ENCODE measurements at places on chromosomes 7 and 10.

DNA sequence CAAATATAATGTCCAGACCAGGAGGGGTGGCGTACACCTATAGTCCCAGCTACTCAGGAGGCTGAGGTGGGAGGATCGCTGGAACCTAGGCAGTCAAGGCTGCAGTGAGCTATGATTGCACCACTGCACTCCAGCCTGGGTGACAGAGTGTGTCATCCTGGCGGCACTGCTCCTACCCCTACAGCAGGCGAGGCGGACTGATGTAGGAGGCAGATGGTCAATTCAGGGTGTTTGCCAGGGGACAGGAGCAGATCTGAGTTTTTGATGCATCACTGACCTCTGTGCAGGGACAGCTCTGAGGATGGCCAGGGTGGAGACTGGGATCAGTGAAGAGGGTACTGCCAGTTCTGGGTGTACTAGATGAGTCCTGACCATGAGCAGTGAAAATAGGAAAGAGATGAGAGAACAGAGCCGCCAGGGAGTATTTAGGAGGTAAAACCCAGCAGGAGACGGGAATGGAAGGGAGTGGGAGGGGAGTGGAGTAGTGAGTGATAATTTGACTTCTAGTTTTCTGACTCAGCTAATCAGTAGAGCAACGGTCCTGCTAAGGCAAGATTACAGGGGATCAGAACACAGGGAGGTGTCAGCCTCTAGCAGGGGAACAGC is 75.3 kb downstream of the HIP1 start:
- no peak for DNase-seq

GRCh38 chr7:87876869-87877234 is 559 bp downstream of the DBF4 start:
- DNase-seq: no peak

DNA sequence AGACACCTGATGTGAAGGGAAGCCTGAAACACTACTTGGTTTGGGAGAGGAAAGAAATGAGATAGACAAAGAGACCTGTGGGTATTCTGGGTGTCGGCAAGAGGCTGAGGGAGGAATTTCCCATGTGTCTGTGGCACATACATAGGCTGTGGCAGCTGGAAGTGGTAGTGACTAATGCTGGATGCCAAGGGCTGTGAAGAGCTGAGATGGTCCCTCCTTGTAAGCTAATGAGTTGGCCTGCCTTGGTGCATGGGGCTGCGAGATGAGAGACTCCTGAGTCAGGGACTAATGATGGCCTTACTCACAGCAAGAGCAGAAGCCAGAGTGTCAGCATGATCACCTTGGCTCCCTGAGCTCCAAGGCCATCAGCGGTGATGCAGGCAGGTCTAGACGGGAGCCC is 119.0 kb upstream of the EEPD1 start:
- no peak for DNase-seq

GRCh38 chr7:137476937-137477336 is 133.4 kb upstream of the PTN start:
- DNase-seq: no peak

GRCh38 chr10:96501985-96502384 is 11.7 kb downstream of the TLL2 start:
- no peak for DNase-seq

- no peak for DNase-seq
Measured at GRCh38 chr10:114142018-114142417, 32.0 kb downstream of the CCDC186 start.

DNA sequence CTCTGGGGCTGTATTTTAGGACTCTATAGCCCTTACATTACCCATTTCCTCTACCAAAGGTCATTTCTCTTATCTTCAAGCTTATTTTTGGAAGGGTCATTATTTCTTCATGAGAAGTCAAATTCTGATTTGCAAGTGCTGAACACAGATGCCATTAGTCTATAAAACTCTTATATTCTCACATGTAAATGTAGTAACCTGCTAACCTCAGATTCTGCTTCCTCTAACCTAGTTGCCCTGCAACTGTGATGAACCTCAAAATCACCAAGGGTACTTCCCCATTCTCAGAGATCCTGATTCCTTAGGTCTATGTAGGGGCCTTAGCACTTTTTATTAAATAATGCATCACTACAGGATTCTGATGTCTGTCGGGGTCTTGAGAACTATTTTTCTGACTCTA is 6.3 kb downstream of the FAS start:
- no peak for DNase-seq

DNA sequence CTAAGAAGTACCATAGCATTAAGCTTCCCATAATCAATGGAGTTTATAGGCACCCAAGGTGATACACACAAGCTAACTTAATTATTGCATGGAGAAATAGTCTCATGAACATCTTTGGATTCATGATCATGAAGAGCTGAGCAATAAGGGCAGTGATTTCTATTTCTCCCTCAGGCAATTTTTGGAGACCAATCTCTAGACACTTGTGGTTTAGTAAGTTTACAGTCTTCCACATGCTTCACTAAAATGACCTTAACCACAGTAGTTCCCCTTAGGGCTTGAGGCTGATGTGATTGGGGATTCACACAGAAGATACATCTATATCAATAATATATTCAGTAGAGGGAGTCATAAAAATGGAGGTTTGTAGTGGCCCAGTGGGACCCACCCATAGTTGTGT is 241.2 kb downstream of the CCDC7 start:
- no peak for DNase-seq

GRCh38 chr10:4316161-4316810 is 509.7 kb upstream of the AKR1E2 start:
- DNase-seq: no peak

- peak; percentile 31 for DNase-seq
Measured at GRCh38 chr7:82234457-82235049, 209.0 kb downstream of the CACNA2D1 start.

- DNase-seq: no peak
Measured at GRCh38 chr10:76278811-76279460, 847.5 kb downstream of the LRMDA start.

GRCh38 chr10:80271416-80271815 is 18.0 kb downstream of the MAT1A start:
- no peak for DNase-seq

- no peak for DNase-seq
Measured at GRCh38 chr7:91239171-91239604, 25.0 kb upstream of the FZD1 start.

DNA sequence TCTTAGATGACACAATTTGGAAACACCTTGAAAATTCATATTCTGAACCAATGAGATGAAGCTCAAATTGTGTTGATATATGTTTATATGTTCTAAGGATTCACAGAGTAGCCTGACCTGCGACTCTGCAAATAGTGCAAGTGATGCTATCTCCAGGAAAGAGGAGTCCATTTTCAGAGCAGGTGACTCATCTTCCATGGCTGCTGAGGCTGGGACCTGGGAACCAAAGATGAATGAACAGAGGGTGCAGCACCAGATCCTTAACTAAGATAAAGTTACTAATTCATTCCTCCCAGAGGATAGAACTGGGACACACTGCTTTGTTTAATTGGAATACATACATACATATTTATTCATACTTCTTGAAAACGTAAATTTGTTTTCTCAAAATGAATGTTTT is 240.6 kb upstream of the SEMA3C start:
- no peak for DNase-seq

DNA sequence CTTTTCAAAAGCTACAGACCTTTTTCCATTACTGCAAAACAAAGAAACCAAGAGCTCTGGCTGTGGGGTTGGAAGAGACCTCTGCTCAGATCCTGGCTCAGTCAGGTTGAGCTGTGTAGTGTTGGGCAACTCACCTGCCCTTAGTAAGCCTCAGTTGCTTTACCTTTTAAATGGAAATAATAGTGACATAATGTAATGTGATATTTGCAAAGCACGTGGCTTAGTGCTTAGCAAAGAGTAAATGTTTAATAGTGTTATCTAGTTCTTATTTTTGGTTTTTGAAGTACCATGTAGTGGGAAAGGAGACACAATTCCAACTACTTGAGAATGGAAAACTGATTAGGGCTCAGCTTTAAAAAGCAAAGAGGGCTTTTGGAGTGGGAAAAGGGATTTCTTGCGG is 100.2 kb downstream of the SVIL start:
- DNase-seq: no peak

GRCh38 chr10:17590969-17591645 is 26.1 kb downstream of the HACD1 start:
- no peak for DNase-seq

DNA sequence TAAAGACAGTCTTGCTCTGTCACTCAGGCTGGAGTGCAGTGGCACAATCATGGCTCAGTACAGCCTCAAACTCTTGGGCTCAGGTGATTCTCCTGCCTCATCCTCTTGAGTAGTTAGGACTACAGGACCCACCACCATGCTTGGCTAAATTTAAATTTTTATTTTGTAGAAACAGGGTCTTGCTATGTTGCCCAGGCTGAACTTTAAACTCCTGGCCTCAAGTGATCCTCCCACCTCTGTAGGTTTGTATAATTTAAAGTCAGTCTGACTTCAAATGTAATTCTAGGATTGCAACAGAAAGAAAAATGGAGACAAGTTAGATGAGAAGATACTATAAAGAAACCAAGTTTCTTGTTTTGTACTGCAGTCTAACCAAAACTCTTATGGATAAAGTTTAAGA is 11.5 kb downstream of the TMEM60 start:
- no peak for DNase-seq

GRCh38 chr7:46776790-46777189 is 805.1 kb downstream of the TNS3 start:
- peak; percentile 6 for DNase-seq

DNA sequence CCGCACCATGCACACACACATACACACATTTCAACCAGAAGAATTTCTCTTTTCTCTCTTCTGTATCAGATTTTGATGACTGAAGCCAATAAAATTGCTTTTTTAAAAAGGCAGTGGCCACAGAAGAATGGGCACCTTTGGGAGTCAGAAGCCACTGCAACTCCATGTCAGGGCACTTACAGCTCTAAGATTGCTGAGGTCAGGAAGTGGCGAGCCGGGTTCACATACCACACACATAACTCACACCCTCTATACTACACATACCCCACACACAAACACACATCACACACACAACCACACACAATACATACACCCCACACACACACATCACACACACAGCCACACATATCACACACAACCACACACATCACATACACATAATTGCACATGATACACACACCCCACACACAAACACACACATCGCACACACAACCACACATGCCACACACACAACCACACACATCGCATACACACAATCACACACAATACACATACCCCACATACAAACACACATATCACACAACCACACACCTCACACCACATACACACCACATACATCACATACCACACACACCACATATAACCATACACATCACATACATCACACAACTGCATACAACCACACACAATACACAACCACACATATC is 31.2 kb downstream of the GPRIN2 start:
- peak; percentile 65 for DNase-seq

- DNase-seq: no peak
Measured at GRCh38 chr10:129448086-129448485, 19.0 kb upstream of the MGMT start.

GRCh38 chr10:132616996-132617736 is 79.6 kb downstream of the INPP5A start:
- no peak for DNase-seq

DNA sequence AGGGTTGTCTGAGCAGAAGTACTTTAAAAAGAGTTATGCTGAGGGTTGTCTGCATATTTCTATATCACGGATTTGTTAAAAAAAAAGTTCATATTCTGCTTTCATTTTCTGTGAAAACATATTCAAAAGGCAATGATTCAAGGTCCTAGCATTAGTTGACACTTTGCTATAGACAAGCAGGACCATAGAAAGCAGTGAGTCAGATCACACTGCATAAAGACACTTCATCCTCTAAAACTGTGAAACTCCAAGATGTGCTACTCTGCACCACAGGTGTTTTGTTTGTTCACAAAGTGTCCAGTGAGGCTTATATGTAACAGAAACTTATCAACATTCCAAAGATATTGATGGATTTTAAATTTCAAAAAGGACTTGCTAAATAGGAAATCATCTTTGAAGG is 47.0 kb downstream of the SPAM1 start:
- DNase-seq: no peak

DNA sequence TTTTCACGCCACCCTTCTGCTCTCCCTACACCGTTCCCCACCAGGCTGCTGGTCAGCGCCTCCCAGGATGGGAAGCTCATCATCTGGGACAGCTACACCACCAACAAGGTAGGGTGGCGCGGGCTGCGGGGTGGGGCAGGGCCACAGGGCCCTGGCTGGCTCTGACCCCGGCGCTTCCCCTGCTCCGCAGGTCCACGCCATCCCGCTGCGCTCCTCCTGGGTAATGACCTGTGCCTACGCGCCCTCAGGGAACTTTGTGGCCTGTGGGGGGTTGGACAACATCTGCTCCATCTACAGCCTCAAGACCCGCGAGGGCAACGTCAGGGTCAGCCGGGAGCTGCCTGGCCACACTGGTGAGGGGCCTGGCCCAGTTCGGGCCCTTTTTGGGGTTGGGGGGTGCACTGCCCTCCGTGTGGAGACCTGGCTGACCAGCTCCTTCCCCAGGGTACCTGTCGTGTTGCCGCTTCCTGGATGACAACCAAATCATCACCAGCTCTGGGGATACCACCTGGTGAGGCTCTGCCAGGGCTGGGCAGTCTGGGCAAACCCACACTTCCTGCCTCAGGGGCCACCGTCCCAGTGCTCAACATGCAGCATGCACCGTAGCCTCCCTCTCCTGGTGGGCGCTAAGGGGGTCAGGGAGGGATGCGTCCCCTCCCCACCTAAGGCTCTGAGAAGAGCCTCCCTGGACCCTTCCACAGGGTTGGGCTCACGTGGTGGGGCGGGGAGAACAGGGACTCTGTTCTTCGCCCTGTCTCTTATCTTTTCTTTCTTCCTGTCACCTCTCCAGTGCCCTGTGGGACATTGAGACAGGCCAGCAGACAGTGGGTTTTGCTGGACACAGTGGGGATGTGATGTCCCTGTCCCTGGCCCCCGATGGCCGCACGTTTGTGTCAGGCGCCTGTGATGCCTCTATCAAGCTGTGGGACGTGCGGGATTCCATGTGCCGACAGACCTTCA is 4.0 kb downstream of the GNB2 start:
- DNase-seq: no peak

DNA sequence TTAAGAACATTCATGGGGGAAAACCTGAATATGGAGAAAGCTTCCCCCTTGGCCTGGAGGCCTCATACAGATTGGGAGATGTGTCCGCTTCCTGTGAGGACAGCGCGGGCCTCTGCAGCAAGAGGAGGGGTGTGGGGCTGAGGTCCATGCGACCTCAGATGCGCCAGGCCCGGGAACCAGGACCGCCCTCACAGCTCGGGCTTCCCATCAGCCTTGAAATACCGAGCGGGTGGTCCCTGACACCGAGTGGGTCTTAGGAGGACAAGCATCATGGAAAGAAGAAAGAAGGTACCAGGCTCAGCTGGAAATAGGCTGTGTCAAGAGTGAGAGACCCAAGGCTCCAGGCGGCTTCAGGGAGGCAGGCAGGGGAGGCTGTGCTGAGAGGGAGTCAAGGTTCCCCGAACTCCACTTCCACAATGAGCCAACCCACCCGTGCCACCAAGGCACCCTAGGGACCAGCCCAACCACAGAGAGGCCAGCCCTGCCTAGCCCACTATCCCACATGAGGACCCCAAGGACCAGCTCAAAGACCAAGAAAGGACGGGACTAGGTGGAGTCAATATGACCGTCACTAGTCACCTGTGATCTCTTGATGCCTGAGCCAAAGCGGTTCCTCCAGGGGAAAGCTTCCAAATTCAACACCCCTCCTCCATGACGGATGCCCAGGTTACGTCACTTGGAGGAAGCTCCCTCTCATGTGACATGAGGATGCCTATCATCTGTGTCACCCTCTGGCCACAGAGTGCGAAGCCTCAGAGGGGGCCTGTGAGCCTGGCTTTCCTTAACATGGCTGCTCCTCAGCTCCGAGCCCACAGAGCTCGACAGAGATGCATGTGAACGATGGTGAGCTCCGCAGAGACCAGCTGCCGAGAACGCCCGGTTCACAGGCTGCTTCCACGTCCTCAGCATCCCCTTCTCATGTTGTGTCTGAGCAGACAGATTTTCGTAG is 103.7 kb downstream of the TCERG1L start:
- DNase-seq: no peak

All from Jurkat, Clone E6-1 (cell line).